ENCODE measurements at places on chromosomes 6 and 20.

DNA sequence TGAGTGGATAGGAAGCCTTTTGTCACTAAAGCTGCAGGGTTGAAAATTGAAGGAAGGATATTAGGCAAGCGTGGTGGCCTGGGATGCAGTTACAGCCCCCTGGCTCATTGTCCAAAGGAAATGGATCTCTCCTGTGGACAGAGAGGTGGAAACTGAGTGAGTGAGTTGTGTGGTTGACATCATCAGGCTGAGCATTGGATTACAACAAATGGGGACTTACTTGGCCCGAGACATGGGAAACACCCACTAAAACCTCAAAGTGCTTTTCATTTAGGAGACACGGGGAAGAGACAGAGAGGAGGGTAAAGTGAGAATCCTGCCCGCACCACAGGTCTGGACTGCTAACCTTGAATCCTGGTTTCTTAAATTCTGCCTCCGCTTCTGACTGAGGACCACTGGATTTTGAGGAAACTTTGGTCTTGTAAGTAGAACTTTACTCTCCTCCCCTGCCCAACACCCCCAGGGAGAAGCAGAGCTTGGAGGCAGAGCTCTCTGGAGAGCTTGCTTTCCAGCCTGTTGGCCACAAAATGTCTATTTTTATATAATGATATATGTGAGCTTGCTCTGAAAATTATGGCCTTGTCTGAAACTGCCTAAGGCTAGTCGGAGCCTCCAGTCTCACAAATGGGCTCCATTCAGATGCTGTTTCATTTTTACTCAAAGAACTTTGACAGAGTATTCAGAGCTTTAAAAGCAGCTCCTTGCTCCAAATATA is at the start of gene PKIG:
Gene PKIG (plus strand): TSS at position 269 of the 715 bp plus-strand sequence. CDS start 31,978 bp downstream, outside the sequence.
- peak; percentile 34 for DNase-seq

DNA sequence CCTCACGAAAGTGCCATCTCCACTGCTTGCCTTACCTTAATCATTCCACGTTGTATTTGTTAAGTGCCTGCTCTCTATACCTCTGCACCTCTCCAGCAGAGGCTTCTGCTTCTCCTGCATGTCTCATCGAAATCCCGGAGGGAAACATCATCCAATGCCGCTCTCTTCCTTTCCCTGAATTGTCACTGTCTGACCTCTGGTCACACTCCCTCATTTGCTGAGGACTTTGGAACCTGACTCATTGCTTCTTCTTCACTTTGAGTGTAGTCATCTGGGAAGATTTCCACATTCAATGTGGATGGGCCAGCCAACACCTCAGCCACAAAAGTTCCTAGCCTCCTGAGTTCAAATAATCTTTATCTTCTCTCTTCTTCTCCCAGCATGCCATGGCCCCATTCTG is 78.9 kb upstream of the BEND6 start:
- peak; percentile 73 for DNase-seq

DNA sequence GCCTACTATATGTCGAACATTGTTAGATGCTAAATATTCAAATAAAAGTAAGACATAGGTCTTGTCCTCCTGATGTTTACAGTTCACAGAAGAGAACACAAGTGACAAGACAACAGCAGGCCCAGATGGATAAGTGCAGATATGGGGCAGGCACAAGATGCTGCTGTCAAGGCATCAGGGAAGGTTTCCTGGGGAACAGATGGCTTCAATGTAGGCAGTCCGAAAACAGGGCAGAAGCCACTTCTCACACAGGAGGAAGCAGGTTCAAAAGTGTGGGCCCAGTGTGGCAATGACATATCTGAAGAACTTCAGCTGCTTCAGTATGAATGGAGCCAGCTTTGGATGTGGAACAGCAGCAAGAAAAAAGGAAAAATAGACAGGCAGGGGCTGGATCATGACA is 32.5 kb downstream of the HLA-DPB1 start:
- no peak for DNase-seq

DNA sequence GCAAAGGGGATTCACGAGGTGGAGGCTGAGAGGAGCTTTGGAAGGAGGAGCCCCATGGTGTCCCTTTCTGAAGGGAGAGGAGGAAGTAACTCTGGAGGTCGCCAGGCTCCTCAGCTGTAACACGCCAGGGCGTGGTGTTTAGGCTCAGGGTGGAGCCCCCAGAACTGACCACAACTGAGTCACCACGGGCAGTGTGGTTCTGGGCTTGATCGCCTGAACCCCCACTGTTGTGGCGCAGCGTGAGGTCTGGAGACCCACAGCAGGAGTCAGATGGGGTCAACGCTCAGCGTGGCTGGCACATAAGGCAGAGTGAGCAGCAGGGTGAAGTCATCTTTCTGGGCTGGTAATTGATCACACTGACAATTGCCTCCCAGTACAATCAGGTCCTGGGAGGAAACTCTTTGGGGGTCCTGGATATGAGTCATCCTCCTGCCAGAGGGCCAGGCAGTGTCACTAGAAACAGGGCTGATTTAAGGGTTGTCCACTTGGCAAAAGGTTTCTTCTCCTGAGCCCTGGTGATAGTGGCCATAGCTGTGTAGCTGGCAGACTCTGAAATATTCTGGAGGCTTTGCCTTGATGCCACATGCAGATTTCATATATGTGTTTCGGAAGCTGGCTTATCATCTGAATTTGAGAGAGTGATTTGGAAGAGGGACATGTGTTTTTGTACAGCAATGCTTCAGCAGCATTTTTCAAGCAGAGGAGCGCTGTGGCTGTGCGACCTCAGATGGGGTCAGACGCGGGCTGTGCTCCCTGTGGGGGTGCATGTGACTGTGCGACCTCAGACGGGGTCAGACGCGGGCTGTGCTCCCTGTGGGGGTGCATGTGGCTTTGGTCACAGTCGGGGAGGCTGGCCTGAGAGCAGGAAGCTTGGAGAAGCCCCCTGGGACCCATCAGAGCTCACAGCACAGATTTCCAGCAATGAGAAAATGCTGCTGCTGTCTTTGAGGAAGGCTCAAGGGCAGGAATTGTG is 50.0 kb downstream of the SYNJ2 start:
- DNase-seq: no peak

- DNase-seq: no peak
Measured at GRCh38 chr6:15880262-15880973, 217.6 kb upstream of the DTNBP1 start.

- no peak for DNase-seq
Measured at GRCh38 chr6:162973151-162973872, 245.5 kb downstream of the PACRG start.

GRCh38 chr6:38782616-38783015 is 67.5 kb downstream of the DNAH8 start:
- no peak for DNase-seq

DNA sequence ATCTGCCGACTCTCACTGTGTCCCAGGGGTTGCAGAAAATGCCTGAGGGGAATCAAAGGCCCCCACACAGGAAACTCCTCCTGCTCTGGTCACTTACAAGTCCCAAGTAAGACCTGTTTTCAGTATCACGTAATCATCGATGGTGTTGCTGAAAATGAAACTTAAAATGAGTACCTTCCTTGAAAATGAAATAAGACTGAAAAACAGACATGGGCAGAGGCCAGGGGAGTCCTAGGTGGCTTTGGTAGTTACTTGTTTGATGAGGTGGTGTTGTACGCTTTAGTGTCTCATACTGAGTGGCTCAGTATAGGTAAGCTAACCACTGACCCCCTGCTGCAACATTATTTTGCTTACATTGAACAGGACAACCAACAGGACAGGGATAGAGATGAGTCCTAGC is 43.0 kb upstream of the SYNCRIP start:
- no peak for DNase-seq

GRCh38 chr6:49423817-49424216 is 39.2 kb downstream of the MMUT start:
- DNase-seq: no peak

- DNase-seq: peak; percentile 89
Measured at GRCh38 chr6:7261032-7261841, 51.8 kb downstream of the SSR1 start.

DNA sequence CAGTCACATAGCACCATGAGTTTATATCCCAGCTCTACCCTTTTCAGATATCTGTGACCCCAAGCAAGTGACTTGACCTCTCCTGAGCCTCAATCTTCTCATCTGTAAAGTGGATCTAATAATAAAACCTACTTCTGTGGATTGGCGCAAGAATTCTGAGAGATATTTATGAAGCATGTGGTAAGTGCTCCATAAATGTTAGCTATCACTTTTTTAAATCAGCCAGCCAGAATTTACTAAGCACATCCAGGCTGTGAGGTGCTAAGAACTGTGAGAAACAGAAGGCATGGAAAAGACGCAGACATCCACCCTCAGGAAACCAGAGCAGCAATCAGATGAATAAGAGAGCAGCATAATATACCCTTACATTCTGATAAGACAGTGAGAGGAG is 862 bp downstream of the C20orf96 start:
- no peak for DNase-seq

- no peak for DNase-seq
Measured at GRCh38 chr6:69735027-69735426, 61.8 kb downstream of the LMBRD1 start.

DNA sequence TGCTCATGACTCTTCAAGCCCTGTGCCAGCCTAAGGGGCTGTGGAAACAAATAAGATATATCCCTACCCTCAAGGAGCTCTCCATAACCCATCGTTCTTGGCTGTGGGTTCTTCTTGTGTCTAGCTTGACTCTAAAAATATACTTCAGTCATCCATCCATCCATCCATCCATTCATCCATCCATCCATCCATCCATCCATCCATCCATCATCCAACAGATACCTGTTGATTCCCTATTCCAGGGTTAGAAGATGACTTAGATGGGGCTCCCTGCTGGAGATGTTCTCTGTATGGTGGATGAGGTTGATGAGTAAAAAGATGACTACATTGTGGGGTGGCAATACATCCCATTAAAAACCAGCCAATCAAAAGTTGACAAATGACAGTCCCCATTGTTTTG is 23.5 kb downstream of the HCK start:
- DNase-seq: no peak

- DNase-seq: no peak
Measured at GRCh38 chr6:33202799-33203198, 1.7 kb upstream of the HSD17B8 start.

- no peak for DNase-seq
Measured at GRCh38 chr6:7148100-7148822, 40.5 kb downstream of the RREB1 start.

DNA sequence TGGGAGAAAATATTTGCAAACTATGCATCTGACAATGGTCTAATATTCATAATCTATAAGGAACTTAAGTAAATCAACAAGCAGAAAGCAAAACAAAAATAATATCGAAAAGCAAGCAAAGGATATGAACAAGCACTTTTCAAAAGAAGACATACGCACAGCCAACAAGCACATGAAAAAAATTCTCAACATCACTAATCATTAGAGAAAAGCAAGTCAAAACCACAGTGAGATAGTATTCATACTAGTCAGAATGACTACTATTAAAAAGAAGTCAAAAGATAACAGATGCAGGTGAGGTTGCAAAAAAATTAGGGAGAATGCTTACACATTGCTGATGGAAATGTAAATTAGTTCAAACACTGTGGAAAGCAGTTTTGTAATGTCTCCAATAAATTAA is 410.2 kb downstream of the MMUT start:
- DNase-seq: no peak

GRCh38 chr20:23002276-23002675 is 32.8 kb upstream of the SSTR4 start:
- no peak for DNase-seq

DNA sequence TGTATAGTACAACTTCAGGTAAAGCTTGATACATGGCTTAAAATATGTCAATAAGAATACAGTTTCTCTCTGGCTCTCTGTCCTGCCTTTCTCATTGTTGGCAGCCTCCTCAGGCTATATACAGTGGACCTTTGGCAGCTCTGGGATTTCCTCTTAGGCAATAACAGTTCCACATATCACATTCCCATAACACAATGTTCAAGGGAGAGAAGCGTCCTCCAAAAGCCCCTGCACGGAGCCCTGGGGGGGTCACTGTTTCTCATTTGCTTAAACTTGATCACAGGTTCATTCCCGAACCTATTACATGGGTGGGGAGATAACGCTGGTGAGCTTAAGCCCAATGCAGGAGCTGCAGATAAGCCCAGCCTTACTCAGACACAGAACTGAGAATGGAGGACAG is 4.4 kb upstream of the FLRT3 start:
- DNase-seq: no peak

DNA sequence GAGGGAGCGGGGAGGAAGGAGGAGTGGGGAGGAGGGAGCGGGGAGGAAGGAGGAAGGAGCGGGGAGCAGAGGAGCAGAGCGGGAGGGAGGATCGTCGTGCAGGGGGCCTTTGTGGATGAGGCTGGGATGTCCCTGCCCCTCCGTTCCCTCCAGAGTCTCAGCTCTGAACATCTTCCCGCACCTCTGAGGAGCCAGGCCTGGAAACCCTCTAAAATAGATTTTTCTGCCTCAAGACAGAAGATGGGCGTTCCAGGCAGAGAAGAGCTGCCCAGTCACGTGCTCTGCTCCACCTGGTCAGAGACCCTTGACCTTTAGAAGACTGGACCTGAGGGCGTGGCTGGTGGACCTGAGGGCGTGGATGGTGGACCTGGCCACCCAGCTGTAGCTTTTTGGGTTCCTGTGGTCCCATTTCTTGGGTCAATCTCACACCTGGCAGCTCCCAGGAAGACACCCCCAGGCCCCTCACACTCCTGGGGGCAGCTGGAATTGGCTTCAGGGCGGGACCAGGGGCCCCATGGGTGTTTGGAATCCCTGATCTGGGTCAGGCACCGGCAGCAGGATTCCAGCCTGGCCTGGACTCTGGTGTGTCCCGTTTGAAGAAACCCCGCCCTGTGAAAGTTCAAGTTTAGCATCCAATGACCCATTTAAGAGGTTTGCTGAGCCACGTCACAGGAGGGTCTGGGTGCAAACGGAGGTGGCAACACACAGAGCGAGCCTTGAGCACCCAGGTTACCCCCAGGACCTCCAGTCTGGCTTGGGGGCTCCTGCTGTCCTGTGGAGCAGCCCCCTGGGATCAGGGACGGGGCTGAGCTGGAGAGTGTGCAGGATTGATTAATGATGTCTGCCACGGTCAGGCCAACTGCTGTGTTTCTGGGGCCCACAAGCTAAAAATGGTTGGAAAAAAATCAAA is 96.9 kb upstream of the BHLHE23 start:
- DNase-seq: no peak

DNA sequence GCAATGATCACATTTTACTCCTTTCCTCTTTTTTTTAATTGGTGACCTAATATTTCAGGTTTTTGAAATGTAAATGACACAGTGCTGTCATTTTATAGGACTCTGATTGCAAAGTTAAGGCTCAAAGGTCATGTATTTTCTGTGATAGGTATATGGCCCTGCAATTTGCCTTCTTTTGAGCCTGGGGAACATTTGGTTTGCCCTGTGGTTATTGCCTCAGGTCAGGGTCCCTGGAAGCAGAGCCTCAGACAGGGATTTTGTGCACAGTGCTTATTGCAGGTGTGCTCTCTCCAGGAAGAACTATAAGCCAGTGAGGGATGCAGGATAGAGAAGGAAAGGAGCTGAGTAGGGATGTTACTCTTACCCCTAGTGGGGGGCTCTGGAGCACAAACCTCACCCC is 229.3 kb upstream of the ECI2 start:
- DNase-seq: no peak

- DNase-seq: no peak
Measured at GRCh38 chr6:84093441-84094435, 60.2 kb downstream of the MRAP2 start.

GRCh38 chr6:142507065-142507464 is 205.3 kb downstream of the ADGRG6 start:
- no peak for DNase-seq
